Gastroesophageal sphincter (tissue), 4 donors: ENCODE measurements at places on chromosomes 5 and 9.

DNA sequence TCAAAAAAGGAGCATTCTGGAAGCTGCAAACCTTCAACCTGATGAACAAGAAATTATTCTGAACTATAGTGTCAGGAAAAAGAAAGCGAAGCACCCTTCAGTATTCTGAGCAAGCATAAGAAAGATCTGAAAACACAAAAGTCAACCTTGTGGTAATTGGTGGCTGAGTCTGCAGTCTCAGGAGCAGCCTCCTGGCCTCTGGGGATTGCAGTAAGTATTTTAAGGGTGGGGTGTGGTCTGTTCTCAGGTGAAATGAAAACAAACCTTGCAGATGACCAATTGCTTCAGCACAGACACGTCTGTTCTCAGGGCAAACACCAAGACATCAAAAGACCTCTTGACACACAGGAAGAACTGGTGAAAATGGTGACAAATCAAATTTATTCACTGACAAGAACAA lies 147.8 kb upstream of the RAPGEF1 start:
- ATAC-seq, result no peak

DNA sequence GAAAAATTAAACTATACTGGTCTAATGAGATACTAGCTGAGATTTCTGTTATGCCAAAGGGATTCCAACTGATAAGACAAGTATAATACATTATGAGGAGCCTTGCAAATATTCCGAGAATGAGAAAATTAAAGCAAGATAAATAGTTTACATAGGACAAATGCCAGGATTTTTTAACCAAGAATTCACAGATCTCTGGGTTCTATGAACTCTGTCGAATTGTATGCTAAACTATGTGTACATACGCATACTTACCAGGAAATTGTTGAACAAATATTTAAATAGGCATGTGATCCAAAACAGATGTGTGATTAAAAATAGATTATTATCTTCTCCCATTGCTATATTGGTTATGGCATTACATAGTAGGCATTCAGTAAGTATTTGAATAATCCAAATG lies 616.6 kb downstream of the GABRG2 start:
- ATAC-seq, result no peak

GRCh38 chr9:28600226-28600625 lies 1026.9 kb upstream of the C9orf72 start:
- no peak for ATAC-seq

GRCh38 chr9:36992501-36993316 lies 41.4 kb downstream of the PAX5 start:
- ATAC-seq, result no peak

GRCh38 chr5:158039441-158039840 lies 180.5 kb upstream of the CLINT1 start:
- ATAC-seq, result no peak

GRCh38 chr5:114360816-114361723 lies 800 bp upstream of the KCNN2 start:
- ATAC-seq, result peak; percentile 21

DNA sequence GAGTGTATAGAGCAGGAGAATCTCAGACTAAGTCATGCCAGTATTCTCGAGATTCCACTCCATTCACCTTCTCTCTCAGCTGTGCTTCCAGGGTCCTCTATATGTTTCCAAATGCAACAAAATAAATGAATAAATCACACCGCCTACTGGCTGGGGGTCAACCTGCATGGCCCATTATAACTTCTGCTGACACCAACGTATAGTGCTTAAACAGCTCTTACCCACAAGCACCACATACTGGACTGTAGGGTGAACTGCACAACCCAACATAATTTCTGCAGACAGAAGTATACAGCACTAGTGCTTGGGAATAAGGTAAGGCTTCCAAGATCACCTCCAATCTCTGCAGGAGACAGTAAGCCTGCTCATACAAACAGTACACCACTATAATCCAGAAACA lies 33.1 kb upstream of the HTR4 start:
- no peak for ATAC-seq

DNA sequence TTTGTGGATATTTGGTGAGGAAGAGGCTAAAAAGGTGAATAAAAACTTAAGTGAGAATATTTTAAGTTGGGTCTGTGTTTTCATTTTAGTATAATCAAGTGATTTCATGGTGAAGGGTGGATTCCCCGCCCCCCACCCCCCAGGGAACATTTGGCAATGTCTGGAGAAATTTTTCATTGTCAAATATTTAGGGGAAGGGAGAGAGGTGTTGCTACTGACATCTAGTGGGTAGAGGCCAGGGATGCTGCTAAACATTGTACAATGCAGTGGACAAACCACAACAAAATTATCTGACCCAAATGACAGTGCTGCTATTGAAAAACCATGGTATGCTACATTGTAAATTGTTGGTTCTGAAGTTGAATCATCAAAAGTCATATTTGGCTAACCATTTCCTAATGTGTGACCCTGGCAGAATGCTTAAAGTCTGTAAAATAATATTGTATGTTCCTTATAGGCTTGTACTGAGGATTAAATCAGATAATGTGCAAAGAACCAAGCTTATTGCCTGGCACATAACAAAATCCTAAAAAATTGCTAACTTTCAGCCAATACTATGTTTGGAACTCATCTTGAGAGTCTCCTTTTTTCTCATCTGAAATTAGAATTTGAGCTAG lies 5.6 kb downstream of the C5orf24 start:
- no peak for ATAC-seq

- ATAC-seq, result no peak
Measured at GRCh38 chr5:149048811-149049210, 14.1 kb downstream of the SH3TC2 start.

DNA sequence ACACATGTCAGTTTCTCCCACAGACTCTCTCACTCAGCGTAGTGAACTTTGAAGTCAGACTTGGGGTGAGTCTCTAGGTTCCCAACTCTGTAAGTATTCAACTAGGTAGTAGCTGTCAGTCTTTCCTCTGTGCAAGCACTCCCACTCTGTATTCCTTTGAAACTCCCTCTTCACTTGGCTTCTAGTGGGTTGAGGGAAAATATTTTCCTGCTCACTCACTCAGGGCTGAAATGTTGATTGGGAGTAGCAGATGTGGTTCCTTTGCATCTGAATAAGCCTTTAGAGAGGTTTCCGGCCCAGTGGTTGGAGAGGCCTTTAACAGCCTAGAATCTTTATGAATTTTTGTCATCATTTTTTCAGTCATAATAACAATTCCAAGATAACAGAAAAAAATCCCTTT lies 18.1 kb upstream of the ARRDC3 start:
- no peak for ATAC-seq
